ENCODE measurements at places on chromosomes 5 and 9. TPM values are rescaled to one million over a fixed set of nuclear protein-coding genes. Genes with fewer than 3 reads are reported as not detected.

Gene FOCAD
- 36.8 TPM for total RNA-seq

Gene GRM6
- total RNA-seq: not detected

Gene MAP1B
- total RNA-seq: 120 TPM

Gene TLE4
- 36.9 TPM for total RNA-seq

Gene SPATA31C1
- not detected for total RNA-seq

Gene SEMA4D
- 70.4 TPM for total RNA-seq

Gene DENND1A
- total RNA-seq: 26.2 TPM

Gene LVRN
- not detected for total RNA-seq

Gene ABITRAM
- 9.0 TPM for total RNA-seq

Gene PCDHA7
- total RNA-seq: 2.7 TPM

Gene MLANA
- not detected for total RNA-seq

Gene TMEM232
- 1.3 TPM for total RNA-seq

Gene THBS4
- total RNA-seq: 12.8 TPM

Gene TIFAB
- total RNA-seq: not detected

Gene F2RL1
- total RNA-seq: 23.5 TPM

Gene MARCHF11
- 0.86 TPM for total RNA-seq

Gene PCDHGB1
- total RNA-seq: 3.9 TPM

Gene DMGDH
- 1.1 TPM for total RNA-seq

Gene PCDHA11
- 6.9 TPM for total RNA-seq

Gene TNIP1
- total RNA-seq: 33.9 TPM

Gene IQGAP2
- 66.0 TPM for total RNA-seq

Gene NUTM2F
- total RNA-seq: not detected

Gene IRX2
- total RNA-seq: 47.5 TPM

Gene SHOC1
- total RNA-seq: not detected

Gene TEX48
- total RNA-seq: not detected

Gene OR1J2
- not detected for total RNA-seq

Gene CCL27
- not detected for total RNA-seq

Gene PCDHB15
- 3.9 TPM for total RNA-seq

Gene ARL10
- 6.7 TPM for total RNA-seq

All from H1 (cell line).